ENCODE measurements at places on chromosomes 5 and 9.

GRCh38 chr5:74667396-74667795, 17.6 kb upstream of the HEXB start:
- no peaks in the 10 kb centered on the region for H3K36me3 ChIP-seq
- H3K27me3 ChIP-seq: no peaks in the 10 kb centered on the region
- H3K4me3 ChIP-seq: no peak overlapping the region
- DNase-seq: no peak

GRCh38 chr5:93755716-93756115, 14.3 kb upstream of the POU5F2 start:
- no peaks in the 10 kb centered on the region for H3K4me1 ChIP-seq
- H3K4me3 ChIP-seq: no peak overlapping the region
- H3K36me3 ChIP-seq: no peaks in the 10 kb centered on the region
- H3K27ac ChIP-seq: no peak overlapping the region
- H3K27me3 ChIP-seq: no peaks in the 10 kb centered on the region

GRCh38 chr5:133811168-133811567, 157.3 kb downstream of the C5orf15 start:
- no peaks in the 10 kb centered on the region for H3K4me1 ChIP-seq
- DNase-seq: no peak
- H3K27ac ChIP-seq: no peak overlapping the region

- no peak overlapping the region for H3K27ac ChIP-seq
- no peaks in the 10 kb centered on the region for H3K4me1 ChIP-seq
- no peaks in the 10 kb centered on the region for H3K27me3 ChIP-seq
- DNase-seq: no peak
- no peak overlapping the region for H3K4me3 ChIP-seq
Measured at GRCh38 chr5:15566789-15567188, 66.8 kb downstream of the FBXL7 start.

DNA sequence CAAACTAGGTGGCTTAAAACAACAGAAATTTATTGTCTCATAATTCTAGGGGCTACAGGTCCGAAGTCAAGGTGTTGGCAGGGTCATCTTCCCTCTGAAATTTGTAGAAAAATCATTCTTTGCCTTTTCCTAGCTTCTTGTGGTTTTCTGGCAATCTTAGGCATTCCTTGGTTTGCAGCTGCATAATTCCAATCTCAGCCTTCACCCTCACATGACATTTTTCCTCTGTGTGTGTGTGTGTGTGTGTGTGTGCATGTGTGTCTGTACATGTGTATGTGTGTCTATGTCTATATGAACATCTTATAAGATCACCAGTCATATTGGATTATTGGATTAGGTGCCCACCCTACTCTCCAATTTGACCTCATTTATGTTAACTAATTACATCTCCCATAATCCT, 330.6 kb downstream of the CHSY3 start:
- H3K4me1 ChIP-seq: no peaks in the 10 kb centered on the region
- H3K27me3 ChIP-seq: no peaks in the 10 kb centered on the region
- H3K36me3 ChIP-seq: no peaks in the 10 kb centered on the region
- DNase-seq: no peak
- no peak overlapping the region for H3K4me3 ChIP-seq
